Tongue (tissue), 3 donors: ENCODE measurements at places on chromosomes 6 and 20. TPM values are rescaled to one million over a fixed set of nuclear protein-coding genes. Genes with fewer than 3 reads are reported as not detected.

GLP1R gene
- 0.72 TPM for total RNA-seq

SOBP gene
- total RNA-seq = 19.2 TPM

- DNase-seq = no peak
Observed at GRCh38 chr6:54093326-54093948, 17.8 kb upstream of the MLIP start.

DNA sequence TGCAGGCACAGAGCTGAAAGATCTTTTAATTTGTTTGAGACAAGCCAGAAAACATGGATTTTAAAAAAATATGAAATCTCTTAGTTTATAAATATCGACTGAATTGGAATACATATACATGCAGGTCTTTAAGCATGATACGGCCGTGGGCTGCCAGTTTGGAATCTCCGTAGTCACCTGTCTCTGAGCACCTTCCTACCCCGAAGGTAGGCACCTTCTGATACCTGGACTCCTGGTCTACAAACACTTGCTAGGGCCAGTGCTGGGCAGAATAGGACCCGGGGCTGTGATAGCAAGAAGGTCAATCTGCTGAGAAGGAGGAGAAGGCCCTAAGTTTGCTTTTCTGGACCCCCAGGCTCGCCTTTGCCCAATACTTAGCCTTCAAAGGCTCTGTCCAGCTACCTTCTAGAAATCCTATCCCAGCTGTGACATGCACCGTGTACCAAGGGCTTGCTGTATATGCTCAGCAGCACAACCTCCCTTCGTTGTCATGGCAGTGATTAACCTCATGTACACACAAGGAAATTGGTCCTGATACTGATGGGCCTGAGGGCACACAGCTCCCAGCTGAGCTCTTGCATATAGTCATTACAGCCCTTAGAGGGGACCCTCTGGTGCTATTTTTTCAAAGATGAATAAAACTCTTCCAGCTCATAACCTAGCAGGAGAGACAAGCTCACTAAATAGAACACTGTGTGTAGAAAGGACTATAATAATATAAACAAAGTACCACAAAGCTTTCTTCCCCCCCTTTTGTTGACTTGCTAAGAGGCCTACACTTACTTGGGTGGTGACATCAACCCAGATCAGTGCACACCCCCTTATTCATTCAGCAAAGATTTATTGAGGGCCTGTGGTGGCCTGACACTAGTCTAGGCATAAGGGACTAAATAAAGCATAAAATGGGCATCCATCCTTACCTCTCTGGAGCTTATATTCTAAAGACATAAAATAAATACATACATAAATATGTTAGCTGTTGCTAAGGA is 17.7 kb downstream of the SNPH start:
- DNase-seq = no peak

DNA sequence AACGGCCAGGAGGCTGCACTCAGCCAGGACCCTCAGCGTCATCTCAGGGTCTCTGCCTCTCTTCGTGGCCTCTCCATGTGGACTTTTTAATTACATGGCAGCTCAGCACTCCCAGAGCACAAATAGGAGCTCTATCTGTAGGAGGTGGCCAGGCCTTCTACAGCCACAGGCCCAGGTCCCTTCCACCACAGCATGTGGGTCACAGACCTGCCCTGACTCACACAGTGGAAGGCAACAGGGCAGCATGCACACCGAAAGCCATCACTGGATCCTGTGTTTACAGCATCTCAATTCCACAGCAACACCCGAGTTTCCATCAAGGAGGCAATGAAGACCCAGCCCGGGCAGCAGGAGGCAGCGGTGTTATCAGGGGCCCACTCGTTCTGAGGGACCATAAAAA is 65.8 kb upstream of the CD93 start:
- no peak for DNase-seq

GRCh38 chr6:42790549-42791181 is 8.8 kb downstream of the BICRAL start:
- DNase-seq = no peak

- DNase-seq = no peak
Observed at GRCh38 chr6:113644861-113645575, 212.1 kb upstream of the MARCKS start.

DNA sequence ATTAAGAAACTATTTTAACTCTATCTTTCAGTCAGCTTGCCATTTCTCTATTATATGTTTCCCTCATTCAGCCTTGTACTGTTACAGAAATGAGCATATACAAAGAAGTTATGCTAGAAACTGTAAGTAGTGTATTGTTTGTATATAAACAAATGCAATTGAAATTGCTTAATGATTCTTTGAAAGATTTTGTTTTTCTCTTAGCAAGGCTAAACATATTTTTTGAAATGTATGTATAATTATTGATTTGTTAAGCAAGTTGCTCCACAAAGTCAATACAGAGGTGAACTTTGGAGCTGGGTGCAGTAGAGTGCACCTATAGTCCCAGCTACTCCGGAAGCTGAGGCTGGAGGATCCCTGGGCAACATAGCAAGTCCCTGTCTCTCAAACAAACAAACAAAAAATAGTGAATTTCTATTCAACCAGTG is 253.6 kb downstream of the RNGTT start:
- DNase-seq = no peak
